ENCODE measurements at places on chromosomes 11 and 22.
A peak's percentile ranks its signal among the peaks of the same experiment; 100 is the strongest.

DNA sequence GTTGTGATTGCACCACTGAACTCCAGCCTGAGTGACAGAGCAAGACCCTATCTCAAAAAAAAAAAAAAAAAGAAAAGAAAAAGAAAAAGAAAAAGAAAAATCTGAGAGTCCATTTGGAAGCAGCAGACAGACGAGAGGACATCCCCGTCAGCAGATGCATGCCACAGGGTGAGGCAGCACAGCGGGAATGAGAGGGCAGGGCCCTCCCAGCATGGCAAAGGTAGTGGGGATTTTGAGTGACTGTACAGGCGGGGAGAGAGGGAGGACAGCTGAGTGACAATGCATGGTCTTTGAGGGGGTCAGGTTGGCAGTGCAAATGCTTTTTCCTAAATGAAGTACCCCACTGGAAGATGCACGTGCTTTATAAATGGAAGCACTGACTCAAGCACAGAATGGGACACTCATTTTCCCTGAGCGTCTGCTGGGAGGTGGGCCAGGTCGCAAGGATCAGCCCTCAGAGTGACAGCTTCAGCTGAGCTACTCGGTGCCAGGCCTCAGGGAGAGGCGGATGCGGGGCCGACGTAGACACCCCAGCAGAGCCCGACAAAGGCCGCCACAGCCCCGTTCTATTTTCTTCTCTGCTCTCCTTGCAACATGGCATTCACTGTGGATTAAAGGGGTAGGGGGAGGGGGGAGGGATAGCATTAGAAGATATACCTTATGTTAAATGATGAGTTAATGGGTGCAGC is 113.5 kb downstream of the SHANK2 start:
- no peak for DNase-seq
- H3K4me1 ChIP-seq, result no peaks in the 10 kb centered on the region
- no peak overlapping the region for H3K27ac ChIP-seq

DNA sequence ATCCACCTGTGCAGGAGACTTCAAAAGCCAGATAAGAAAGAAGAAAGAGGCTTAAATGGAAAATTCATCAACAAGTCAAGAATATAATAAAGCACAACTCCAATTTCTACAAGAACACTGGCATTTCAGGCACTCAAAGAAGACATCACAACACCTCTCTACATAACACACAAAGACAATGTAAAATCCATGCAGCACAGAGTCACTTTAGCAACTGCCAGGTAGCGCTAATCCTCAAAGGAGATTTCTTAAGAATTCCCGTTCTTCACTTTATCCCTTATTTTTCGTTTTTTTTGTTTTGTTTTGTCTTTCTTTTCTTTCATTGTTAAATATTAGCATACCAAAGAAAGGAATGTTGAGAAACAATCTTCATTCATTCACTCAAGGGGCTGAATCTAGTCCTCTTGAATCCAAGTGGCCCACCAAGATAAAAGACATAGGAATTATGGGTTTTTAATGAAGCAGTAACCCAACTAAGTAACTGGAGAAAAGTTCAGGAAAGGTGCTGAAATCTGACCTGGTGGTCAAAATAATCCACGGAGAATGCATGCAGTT is 95.0 kb downstream of the CADM1 start:
- DNase-seq, result no peak
- peaks cover 2% of the 10 kb centered on the region for H3K27me3 ChIP-seq
- H3K4me3 ChIP-seq, result no peak overlapping the region
- H3K36me3 ChIP-seq, result no peaks in the 10 kb centered on the region

- H3K27ac ChIP-seq, result no peak overlapping the region
- H3K4me3 ChIP-seq, result no peak overlapping the region
- peaks cover 55% of the 10 kb centered on the region for H3K27me3 ChIP-seq
- H3K4me1 ChIP-seq, result peaks cover 15% of the 10 kb centered on the region
- peak; percentile 83 for DNase-seq
These were observed 5.5 kb downstream of the TTC28 start for GRCh38 chr22:28674121-28674563.

DNA sequence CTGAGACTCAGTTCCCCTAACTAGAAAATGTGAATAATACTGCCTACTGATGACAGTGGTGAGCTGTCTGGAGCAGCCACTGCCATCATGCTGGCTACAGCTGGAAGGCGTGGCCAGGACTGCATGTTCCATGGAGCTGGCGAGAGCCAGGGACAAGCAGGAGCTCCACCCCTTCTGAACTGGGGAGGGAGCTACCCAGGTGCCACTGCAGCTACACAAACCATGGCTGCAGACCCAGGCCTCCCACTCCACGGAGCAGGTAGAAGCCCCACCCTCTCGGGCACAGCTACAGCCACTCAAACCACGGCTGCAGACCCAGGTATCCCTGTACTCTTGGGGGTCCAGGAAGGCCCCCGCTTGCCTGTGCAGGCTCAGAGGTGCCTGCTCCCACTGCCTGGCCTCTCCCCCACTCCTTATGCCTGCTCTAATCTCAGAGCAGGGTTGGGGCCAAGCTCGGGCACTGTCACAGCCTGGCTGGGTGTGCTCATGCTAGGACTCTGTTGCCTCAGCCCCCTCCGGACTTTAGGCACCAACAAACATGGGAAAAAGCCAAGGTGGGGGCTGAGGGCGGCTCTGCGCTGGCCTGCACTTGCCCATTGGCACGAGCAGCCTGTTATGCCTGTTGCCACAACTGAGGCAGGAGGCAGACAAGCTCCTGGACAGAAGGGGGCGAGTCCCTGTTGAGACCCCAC is 51.7 kb downstream of the RAB30 start:
- no peaks in the 10 kb centered on the region for H3K36me3 ChIP-seq
- DNase-seq, result no peak
- H3K27ac ChIP-seq, result no peak overlapping the region
- peaks cover 2% of the 10 kb centered on the region for H3K4me1 ChIP-seq

- no peaks in the 10 kb centered on the region for H3K27me3 ChIP-seq
- H3K4me1 ChIP-seq, result peaks cover 4% of the 10 kb centered on the region
- no peak overlapping the region for H3K27ac ChIP-seq
- no peak for DNase-seq
- no peak overlapping the region for H3K4me3 ChIP-seq
These were observed 112.2 kb upstream of the RRM1 start for GRCh38 chr11:3982431-3982830.

DNA sequence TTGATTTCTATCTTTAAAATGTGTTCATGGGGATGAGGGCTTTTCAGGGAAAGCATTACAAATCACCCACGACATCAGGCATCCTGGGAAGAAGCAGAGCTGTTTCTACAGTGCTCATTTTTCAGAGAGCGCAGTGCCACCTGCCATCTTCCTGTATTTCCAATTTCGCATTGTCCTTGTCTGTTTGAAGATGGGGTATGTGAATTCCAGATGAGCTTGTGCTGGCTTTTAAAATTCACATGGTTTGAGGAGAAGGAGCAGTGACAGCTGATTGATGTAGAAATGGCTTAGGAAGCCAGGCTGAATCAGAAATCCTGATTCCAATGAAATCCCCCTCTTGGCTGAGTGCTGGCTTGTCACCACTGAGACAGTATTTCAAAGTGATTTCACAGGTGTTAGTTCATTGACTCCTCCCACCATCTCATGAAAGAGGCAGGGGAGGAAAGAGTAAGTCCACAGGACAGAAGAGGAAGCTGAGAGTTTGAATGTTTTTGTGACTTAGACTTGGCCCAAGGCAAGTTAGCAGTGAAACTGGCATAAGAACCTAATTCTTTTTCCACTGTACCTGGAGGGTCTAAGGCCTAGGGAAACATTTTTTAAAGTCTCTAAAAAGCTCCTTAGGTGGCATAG is 344.6 kb upstream of the C11orf87 start:
- no peaks in the 10 kb centered on the region for H3K27me3 ChIP-seq
- H3K27ac ChIP-seq, result no peak overlapping the region
- no peaks in the 10 kb centered on the region for H3K4me1 ChIP-seq

GRCh38 chr11:111548525-111548924 is 8.0 kb downstream of the LAYN start:
- H3K4me1 ChIP-seq, result no peaks in the 10 kb centered on the region
- H3K36me3 ChIP-seq, result no peaks in the 10 kb centered on the region
- DNase-seq, result no peak
- H3K4me3 ChIP-seq, result no peak overlapping the region
- H3K27me3 ChIP-seq, result peaks cover 2% of the 10 kb centered on the region

- no peaks in the 10 kb centered on the region for H3K36me3 ChIP-seq
- H3K4me1 ChIP-seq, result peaks cover 3% of the 10 kb centered on the region
- DNase-seq, result no peak
- H3K27ac ChIP-seq, result no peak overlapping the region
- no peaks in the 10 kb centered on the region for H3K27me3 ChIP-seq
These were observed 86.3 kb downstream of the CCDC83 start for GRCh38 chr11:85941380-85941973.

- no peaks in the 10 kb centered on the region for H3K36me3 ChIP-seq
- H3K27me3 ChIP-seq, result no peaks in the 10 kb centered on the region
- H3K4me3 ChIP-seq, result no peak overlapping the region
- no peak for DNase-seq
These were observed 420.7 kb upstream of the CADM1 start for GRCh38 chr11:115924744-115925567.

DNA sequence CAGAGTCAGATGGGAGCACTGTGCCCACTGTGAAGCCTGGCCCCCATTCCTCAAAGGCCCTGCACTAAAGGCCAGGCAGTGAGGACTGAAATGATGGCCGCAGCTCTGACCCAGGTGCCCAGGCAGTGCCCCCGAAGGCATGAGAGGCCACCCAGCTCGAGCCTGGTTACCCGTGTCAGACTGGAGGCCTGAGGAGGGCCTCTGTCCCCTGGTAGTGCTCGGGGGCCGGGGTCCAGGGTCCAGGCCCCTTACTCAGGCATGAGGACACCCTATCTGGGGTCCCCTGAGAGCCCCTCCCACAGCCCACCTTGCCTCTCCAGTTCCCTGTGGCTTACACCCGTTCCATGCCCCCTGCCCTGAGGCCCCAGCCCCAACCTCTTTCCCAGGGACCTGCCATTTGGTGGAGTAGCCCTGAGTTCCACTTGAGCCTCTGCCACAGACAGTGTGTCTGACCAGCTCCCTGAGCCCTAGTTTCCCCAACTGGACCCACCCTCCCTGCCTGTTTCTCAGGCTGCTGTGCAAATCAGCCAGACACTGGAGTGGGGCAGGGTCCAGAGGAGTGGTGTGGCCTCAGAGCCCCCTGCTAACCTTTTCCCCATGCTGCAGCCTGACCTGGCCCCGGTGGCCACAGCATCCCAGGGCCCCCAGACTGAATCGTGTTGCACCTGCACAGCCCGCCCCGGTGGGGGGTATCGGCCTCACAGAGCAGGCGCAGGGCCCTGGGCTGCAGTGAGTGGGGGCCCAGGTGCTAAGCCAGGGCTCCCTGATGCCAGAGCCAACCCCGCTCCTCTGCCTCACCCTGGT is 10.8 kb upstream of the ANKRD13D start:
- no peaks in the 10 kb centered on the region for H3K27me3 ChIP-seq
- H3K36me3 ChIP-seq, result peaks cover 75% of the 10 kb centered on the region
- H3K4me3 ChIP-seq, result peak overlapping the region; percentile 37
- DNase-seq, result no peak

DNA sequence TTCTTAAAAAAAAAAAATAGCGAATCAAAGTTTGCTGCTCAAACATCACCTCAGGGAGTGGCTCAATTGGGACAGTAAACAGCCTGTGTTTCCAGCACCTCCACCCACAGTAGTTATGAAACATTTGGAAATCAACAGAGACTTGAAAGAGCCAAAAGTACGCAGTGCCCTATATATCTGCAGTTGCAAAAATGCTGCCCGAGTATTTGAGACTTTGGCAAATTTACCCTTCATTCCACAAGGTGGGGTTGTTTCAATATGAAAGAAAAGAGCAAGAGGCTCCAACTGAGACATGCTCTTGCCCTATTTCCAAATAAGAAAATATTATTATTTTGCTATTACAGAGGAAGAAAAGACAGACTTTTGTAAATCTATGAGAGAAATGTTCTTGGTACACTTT is 851.1 kb upstream of the RAG2 start:
- H3K4me3 ChIP-seq, result no peak overlapping the region
- no peak overlapping the region for H3K27ac ChIP-seq
- H3K36me3 ChIP-seq, result no peaks in the 10 kb centered on the region
- no peaks in the 10 kb centered on the region for H3K4me1 ChIP-seq
- DNase-seq, result no peak

DNA sequence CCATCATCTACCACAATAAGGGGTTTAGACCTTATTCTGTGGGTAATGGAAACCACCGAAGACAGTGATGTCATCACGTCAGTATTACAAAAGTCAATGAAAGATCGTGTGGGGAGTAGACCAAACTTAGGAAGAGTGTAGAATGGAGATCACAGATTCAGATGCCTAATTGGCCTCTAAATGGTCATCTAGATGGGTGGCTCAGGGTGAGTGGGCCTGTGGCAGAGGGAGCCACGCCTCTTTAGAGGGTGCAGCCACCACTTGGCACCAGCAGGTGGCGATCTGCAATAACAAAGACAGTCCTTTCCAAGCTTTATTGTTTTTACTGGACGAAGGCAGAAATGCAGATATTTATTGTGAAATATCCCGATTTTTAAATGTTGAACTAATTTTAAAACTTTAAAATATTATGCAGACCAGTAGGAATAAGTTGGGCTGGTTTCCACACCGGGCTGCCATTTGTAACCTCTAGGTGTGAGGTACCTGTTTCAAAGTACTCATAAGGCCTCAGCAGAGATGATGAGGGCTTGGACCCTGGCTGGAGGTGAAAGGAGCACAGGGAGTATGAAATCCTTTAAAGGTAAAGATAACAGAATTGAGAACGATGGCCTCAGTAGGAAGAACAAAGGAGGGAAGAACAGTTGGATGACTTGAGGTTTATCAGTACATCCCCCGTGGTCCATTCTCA is 222.0 kb downstream of the DBX1 start:
- H3K27ac ChIP-seq, result no peak overlapping the region
- H3K4me3 ChIP-seq, result no peak overlapping the region
- H3K27me3 ChIP-seq, result no peaks in the 10 kb centered on the region
- H3K4me1 ChIP-seq, result peaks cover 2% of the 10 kb centered on the region

- H3K4me1 ChIP-seq, result no peaks in the 10 kb centered on the region
- no peaks in the 10 kb centered on the region for H3K36me3 ChIP-seq
These were observed 30.1 kb downstream of the ELMOD1 start for GRCh38 chr11:107621081-107621480.

- no peak within 1 kb of the TSS for H3K27ac ChIP-seq
- H3K27me3 ChIP-seq, result peaks cover 34% of the 10 kb centered on the region
- H3K4me1 ChIP-seq, result peaks cover 19% of the 10 kb centered on the region
- DNase-seq, result peak; percentile 7
- no peaks in the 10 kb centered on the region for H3K36me3 ChIP-seq
These were observed at the start of gene CLMP for GRCh38 chr11:123195188-123196059. CLMP (minus strand) TSS chr11:123195248; CDS start chr11:123194940, 308 bp downstream.

- no peak overlapping the region for H3K27ac ChIP-seq
- H3K4me1 ChIP-seq, result peaks cover 8% of the 10 kb centered on the region
- no peak for DNase-seq
- no peaks in the 10 kb centered on the region for H3K27me3 ChIP-seq
These were observed 4.8 kb upstream of the C11orf97 start for GRCh38 chr11:94507485-94507884.

- no peaks in the 10 kb centered on the region for H3K4me1 ChIP-seq
- H3K36me3 ChIP-seq, result no peaks in the 10 kb centered on the region
- H3K27ac ChIP-seq, result no peak overlapping the region
- no peak overlapping the region for H3K4me3 ChIP-seq
- no peak for DNase-seq
These were observed 11.0 kb upstream of the APOL6 start for GRCh38 chr22:35637254-35637653.

- H3K4me3 ChIP-seq, result no peak overlapping the region
- H3K27me3 ChIP-seq, result no peaks in the 10 kb centered on the region
These were observed 19.3 kb downstream of the HPS4 start for GRCh38 chr22:26464312-26464711.

Data from natural killer cell (primary cell).